CD4-positive, alpha-beta T cell treated with Interleukin-21 for 1 hour (primary cell): ENCODE measurements at places on chromosomes 16 and 17.
A peak's percentile ranks its signal among the peaks of the same experiment; 100 is the strongest.

- peak; percentile 18 for DNase-seq
These were observed 13.5 kb downstream of the SCO1 start for GRCh38 chr17:10683853-10684252.

- DNase-seq: no peak
These were observed 20.2 kb upstream of the NCBP3 start for GRCh38 chr17:3866276-3866675.

DNA sequence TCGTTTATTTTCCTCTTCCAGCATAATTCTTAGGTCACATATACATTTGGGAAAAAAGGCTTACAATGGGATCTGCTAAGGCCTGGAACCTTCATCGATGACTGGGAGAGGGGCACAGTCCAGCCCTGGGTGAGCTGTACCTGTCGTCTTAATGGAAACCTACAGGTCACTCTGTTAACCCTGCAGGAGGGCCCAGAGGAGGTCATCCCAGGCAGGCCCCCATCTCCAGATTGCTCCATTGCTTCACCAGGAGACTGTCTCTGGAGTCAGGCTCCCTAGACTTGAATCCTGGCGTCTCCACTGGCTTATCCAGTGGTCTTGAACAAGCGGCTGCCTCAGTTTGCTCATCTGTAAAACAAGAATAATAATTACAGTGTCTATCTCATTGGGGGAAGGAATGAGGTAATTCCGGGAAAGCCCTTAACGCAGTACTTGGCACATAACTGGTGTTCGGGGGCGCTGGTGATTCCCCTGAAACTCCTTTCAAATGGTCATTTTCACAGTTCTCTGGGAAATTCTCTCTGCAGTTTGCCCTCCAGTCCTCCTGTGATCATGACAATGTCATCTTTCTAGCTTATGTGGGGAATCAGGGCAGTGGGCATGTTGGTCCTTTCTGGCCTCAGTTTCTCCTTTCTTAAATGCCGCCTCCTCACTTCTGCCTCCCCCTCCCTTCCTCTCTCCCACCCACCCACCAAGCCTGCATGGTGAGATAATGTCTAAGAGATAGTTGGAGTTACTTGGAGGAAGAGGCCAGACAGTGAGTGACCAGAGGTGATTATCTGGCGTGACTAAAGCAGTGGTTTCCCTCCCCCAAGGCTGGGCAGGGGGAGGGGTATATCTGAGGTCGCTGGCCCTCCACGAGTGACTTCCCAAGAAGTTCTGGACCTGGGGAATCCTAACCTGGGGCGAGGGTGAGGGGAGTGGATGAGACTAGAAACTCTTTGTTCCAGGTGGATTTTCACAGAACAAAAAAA lies 31.3 kb upstream of the TAC4 start:
- DNase-seq: no peak

DNA sequence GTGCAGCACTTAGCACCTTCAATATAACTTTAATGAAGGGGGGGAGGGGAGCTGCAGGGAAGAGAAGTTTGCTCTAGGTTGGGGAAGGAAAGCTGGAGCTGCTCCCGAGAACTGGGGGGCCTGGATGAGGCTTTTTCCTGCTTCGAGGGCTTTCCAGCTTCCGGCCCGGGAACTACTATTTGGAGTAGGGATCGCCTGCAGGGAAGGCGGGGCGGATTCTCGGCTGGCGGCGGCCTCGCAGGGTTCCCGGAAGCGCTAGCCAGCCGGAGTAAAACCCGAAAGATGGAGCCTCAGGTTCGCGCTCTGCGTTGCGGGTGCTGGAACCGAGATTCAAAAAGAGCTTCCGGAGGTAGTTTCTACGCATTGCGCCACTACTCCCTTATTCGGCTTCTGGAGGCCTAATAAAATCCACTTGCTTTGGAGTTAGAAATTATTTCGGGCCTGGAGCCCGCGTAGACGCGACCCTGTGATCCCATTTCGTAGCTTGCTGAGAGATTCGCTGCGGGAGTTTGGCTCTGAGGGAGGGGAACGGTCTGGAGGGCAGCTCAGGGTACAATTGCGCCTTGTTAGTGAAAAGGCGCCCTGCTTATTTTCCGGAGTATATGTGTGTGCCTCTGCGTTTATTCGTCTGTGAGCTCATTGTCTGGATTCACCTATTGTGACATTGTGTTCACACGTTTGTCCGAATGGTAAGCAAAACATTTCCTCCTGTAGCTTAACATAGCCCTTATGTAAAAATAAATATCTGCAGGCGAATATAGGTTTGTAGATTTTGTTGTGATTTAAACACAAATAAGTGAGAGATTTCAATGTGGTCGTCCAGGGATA lies 652 bp downstream of the PRAC2 start:
- no peak for DNase-seq

- no peak for DNase-seq
These were observed 356.0 kb downstream of the CA10 start for GRCh38 chr17:51802544-51802943.

GRCh38 chr16:50228364-50228868 lies 37.9 kb upstream of the ADCY7 start:
- DNase-seq: no peak

DNA sequence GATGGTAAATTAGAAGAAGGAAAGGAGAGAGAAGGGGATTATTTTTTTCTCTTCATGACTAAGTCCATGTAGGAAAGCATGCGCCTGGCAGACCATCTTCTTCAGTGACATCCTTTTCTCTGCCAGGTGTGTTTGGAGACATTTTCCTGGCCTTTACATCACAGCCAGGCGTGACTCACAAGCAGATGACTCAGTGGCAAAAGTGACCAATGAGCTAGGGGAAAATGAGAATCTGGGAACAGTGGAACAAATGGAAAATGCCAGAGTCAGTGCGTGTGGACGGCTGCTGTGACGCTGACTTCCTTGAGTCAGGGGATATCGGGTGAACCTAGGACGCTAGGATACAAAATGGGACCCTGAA lies 9.4 kb downstream of the KIAA0513 start:
- no peak for DNase-seq

DNA sequence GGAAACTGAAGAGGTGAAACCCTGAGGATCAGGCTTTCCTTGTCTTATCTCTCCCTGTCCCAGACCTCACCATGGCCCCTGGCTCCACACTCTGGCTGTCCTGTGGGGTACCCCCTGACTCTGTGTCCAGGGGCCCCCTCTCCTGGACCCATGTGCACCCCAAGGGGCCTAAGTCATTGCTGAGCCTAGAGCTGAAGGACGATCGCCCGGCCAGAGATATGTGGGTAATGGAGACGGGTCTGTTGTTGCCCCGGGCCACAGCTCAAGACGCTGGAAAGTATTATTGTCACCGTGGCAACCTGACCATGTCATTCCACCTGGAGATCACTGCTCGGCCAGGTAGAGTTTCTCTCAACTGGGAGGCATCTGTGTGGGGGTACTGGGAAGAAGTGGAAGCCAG lies 1.4 kb downstream of the CD19 start:
- no peak for DNase-seq

- no peak for DNase-seq
These were observed 27.1 kb upstream of the MYLK3 start for GRCh38 chr16:46775214-46775613.

DNA sequence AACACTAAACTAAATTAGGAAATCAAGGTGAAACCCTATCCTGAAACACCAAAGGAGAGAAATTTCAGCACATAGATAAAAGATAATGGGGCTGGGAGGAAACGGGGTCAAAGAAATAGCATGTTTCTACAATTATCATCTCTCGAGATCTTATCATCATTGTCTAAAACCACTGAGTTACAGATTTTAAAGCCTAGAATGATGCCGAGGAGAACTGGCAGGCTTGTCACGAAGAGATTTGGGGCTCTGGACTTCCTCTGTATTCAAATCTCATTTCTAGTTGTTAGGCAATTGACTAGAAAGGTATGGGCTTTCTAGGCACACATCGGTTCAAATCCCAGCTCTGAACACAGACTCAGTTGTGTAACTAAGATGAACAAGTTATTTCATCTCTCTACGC lies 9.3 kb downstream of the PDZD9 start:
- DNase-seq: no peak
